ENCODE measurements at places on chromosomes 5 and 9. TPM values are rescaled to one million over a fixed set of nuclear protein-coding genes. Genes with fewer than 3 reads are reported as not detected.

- no peak for DNase-seq
Measured at GRCh38 chr5:81708889-81709288, 42.0 kb downstream of the SSBP2 start.

- DNase-seq, result no peak
Measured at GRCh38 chr5:91000743-91001142, 382.4 kb downstream of the ARRDC3 start.

- no peak for DNase-seq
Measured at GRCh38 chr9:31490551-31491106, 893.8 kb upstream of the ACO1 start.

- no peak for DNase-seq
Measured at GRCh38 chr5:149761461-149761860, 31.4 kb downstream of the PPARGC1B start.

The PCDHGC5 gene
- total RNA-seq, result 1.2 TPM

DNA sequence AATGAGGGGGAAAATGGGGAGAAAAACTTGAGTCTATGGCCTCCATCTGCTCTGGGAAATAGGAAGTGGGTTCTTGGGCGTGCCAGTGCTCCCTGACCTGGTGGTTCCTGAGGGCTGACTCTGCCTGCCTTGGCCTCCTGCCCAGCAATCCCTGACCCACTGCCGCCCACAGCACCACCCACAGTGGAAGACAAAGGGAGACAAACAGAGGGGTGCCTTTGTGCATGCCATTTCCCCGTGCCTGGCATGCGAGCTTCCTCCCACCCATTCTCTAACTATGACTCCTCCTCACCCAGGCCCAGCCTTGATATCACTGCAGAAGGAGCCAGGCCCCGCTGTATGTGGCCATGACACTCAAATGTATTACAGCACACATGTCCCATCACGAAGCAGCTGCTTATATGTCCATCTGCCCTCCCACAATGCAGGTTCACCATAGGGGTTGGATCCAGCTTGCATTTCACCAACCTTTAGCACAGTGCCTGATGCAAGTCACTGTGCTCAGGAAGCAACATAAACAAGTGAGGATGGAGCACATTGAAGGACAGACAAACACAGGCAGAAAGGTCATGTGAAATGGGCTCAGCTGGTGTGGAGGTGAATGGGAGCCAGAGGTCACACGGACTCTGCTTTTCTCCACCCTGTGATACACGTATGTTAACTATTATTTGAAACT lies 84.4 kb downstream of the ADRB2 start:
- DNase-seq, result no peak

GRCh38 chr5:94670726-94671125 lies 52.3 kb downstream of the SLF1 start:
- DNase-seq, result no peak

GRCh38 chr9:14533867-14534640 lies 159.2 kb downstream of the ZDHHC21 start:
- DNase-seq, result no peak

The C9 gene
- total RNA-seq, result not detected

- no peak for DNase-seq
Measured at GRCh38 chr5:27963050-27963783, 924.8 kb upstream of the CDH9 start.

DNA sequence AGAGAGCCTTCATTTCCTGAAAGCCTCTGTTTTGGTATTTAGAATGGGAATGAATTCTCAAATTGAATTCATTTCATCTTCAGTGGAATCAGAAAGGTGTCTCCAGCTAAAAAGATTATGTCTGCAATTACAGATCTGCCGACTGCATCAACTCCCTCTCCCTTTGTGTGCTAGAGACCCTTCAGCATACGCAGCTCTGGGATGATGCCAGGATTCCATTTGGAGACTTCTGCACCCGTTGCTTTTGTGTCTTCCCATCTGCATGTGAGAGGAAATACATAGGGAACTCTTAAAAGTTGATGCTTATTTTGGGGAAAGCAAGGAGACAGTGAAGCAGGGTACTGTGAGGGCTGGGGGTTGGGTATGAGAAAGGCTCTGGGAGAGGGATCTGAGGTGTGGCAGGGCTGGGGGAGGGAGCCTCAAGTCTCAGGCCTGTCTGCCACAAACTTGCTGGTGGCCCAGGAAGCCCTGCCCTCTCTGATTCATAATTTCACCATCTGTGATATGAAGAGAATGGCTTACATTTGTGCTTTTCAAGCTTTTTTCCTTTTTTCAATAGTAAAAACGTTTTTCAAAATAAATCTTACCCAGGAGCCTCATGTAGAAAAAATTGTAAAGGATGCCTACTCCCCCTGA lies 89.7 kb upstream of the SAP30L start:
- no peak for DNase-seq

DNA sequence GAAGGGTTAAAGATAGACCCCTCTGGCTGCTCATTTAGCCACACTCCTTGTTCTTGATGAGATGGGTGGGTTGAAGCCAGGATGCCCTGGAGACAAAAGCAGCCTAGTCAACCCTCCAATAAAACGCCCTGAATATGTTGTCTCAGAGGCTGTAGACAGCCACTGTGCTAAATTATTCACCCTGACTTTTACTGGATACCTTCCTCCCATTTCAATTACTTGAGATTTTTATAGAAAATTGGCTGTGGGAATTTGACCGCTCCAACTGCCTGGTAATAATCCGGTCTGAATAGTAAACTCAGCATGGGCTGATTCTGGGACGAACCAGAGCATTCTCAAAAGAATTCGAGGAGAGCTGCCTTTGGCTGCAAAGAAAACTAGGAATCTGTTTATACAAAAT lies 104.2 kb downstream of the SNX18 start:
- DNase-seq, result no peak

DNA sequence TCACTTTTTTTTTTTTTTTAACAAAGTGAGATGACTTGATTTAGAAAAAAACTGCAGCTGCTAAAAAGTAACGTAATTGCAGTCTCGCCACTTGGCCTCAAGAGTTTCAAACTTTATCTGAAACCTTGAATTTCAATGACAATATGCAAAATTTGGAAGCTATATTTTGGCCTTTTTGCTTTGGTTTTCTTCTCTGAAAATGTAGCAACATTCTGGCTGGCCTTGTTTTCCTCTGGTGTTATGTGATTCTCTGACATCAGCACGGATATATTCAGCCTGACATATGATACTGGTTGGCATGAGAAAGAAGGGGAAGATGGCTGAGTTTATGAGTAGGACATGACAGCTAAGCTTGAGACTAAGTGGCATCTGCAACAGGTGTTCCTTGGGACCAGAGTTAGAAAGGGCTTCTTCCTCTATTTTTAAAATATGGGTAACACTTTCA lies 136.5 kb downstream of the MEF2C start:
- no peak for DNase-seq
